ENCODE measurements at places on chromosomes 3 and 15.

DNA sequence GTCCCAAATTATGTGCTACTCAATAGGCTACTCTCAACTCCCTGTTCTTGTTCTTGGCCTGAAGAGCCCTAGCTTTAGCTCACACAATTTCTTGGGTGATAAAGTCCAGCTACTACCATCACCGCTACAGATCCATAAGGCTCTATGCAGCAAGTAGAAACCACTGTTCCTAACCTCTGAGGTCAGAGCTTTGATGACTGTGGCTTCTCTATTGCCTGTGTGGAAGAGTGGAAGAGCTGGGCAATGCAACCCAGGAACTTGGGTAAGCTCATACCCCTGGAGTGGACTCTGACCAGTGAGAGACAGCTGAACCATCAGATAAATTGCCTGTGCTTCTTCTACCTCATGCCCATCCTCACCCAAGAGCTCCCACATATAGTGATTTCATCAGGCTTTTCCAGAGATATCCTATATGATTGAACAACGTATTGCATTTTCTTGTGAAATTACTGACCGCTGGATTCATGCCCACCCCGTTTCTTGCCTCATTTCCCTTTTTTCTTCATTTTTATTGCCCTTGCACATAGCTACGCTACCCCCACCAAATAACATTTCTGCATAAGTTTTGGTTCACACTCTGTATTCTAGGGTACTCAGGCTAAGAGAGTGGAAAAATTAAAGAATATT, 172.3 kb upstream of the MBNL1 start:
- no peak for DNase-seq

DNA sequence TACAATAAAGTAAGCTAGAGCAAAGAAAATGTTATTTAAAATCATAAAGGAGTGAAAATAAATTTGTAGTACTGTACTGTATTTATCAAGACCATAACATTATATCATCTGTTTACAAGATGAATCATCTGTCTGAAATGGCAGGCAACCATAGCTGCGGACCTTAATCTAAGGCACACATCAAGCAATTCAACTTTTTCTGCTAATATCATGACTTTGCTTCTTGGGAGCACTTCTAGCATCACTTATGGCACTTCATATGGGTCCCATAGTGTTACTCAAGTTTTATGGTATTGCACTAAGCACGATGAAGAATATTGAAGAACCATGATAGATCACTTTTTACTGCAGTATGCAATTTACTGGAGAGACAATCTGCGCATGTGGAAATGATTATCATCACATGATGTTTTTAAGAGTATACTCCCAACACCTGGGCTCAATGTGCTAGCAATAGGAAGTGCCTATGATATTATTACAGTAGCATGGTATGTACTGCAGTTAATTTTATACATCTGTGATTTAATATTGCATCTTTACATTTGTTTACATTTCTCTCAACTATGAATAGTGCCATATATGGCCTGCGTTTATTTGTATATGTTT, 137.7 kb upstream of the NECTIN3 start:
- DNase-seq: no peak

- DNase-seq: no peak
These were observed 230.0 kb upstream of the MCTP2 start for GRCh38 chr15:94001255-94001801.

- no peak for DNase-seq
These were observed 281.0 kb downstream of the KLF13 start for GRCh38 chr15:31607656-31608055.

Data from large intestine (tissue), 12 donors.